AG10803 (cell line): ENCODE measurements at places on chromosomes 5 and 9.

DNA sequence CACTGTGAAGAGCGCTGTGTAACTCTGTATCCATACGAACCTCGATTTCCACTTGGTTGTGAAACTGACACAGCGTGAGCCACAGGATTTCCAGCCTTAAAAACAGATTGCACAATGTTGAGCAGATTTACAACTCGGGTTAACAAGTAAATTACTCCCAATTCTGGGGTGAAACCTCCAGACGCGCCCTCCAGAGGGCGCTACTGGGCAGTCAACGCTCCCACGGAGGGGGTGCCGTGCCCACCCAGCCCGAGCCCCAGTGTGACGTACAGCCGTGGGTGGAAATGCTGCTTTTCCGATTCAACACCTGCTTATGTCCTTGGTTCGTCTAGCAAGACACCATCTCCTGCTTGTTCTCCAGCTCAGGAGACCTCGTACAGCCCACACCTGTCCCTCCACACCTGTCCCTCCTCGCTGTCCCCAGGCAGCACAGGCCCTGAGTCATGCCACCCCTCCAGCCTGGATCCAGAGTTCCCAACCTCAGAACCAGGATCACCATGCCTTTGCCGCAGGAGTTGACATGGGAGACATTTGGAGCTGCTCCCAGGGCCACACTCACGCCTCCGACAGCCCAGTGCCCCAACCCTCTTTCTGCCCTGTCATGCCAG is 34.4 kb upstream of the SLC6A3 start:
- peak; percentile 85 for DNase-seq

GRCh38 chr5:176846335-176847140 is 36.2 kb downstream of the UNC5A start:
- no peak for DNase-seq

GRCh38 chr9:6566409-6567139 is 79.0 kb downstream of the GLDC start:
- peak; percentile 93 for DNase-seq

DNA sequence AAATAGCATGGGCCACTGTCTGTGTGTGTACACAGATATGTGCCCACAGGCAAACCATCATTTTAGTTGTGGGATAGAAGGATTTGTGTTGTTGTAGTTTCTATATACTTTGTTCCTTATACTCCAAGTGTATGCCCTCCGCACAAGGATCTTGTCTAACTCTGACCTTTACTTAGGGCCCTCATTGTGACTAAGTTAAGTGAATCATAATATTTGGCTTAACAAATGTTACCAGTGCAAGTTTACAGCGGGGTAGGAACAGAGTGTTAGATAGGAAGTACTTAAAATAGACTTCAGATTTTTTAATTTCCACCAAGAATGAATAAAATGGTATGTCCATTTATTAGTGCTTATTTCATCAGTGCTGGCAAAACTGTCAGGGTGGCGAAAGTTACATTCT is 29.5 kb upstream of the CYFIP2 start:
- peak; percentile 9 for DNase-seq

GRCh38 chr5:102795526-102795925 is 40.4 kb downstream of the PAM start:
- no peak for DNase-seq

- DNase-seq, result peak; percentile 80
Measured at GRCh38 chr9:110969971-110970386, 68.3 kb downstream of the LPAR1 start.
